ENCODE measurements at places on chromosomes 7 and 10.

DNA sequence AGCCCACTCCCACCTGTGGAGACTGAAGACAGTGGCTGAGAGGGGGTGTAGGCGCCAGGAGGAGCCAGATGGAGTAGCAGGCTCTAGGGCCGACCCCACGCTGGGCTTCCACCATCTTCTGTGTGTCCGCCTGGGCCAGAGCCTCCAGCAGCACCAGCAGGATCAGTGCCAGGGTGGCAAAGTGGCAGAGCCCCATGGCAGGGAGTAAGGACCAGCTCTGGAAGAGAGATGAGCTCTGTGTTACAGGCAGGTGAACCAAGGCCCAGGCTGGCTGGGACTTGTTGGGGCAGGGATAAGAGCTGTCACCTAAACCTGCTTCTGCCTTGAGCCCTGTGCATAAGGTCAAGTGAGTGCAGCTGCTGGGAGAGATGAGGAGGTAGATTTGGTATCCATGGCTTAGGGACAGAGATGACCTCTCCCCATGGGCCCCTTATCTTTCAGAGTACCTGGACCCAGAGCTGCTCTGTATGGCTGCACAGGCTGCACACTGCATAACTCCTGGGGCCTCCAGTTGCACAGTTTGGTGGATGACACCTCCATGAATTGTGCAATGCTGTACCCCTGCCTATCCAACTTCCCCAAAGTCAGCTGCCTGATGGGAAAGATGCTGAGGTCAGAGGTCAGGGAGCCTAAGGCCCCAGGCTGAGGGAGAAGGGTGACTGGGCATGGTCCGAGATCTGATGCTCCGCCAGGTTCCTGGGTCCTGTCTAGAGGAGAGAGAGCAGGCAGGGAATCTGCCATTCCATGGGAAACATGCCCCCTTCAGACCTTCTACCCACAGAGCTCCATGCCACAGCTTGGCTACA, 7.4 kb upstream of the SAMD8 start:
- no peak for DNase-seq

GRCh38 chr7:131525820-131526219, 30.6 kb downstream of the PODXL start:
- DNase-seq: no peak

DNA sequence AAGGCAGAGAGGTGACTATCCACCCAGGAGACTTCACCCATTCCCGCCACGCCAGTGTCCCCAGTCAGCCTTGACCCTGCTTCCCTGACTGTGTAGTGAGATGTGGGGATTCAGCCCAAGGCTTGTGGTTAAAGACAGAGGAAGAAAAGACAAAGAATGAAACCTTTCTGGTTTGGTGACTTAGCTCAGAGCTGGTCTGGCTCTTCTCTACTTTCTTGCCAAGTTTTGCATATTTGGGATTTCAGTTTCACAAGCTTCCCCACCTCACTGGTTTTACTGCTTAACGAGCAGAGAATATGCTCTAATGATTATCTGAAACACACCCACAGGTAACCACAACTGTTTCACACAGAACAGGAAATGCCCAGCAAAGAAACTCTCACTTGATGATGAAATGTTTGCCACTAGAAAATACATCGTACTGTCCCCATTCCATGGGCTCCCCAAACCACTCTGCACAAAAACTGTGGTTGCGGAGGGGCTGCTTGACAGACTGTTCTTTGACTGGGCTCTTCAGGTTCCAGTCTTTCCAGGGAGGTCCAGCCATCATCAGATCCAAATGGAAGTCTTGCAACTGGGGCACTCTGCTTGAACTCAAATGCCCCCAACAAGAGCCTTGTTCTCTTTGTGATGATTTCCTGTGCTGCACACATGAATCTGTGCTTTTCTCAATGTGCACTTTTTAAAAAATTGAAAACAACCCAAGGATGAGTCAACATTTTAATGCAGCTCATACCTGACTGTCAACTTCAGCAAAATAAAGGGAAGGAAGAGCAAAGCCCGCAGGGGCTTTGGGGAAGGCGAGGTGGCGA, 95.5 kb downstream of the CTBP2 start:
- peak; percentile 31 for DNase-seq

DNA sequence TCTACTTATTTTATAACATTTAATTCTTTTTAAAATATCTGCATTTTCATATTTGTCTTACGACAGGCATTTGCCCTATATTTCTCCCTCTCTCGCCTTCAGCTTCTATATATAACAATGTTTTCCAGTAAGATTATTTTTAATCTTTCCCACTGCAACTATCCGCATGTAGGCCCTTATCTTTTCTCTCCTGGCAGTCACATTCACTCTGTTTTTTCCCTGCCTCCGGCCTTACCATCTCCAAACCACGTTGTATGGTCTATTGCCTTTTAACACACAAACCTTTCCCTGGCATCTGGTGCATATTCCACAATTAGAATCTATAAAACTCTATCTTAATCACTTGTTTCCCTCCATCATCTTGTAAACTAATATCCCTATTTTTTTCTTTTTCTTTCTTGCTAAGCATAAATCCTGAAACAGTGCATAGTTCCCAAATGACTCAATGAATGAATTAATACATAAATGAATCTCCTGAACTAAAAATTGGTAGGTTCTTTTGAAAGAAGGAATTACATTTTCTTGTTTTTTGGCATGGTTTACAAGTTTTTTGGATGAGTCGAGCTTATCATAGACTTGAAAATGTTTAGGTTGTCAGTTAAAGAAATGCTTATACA, 173.2 kb downstream of the SEMA3A start:
- no peak for DNase-seq

GRCh38 chr10:2610946-2611345, 456.4 kb upstream of the PFKP start:
- no peak for DNase-seq

DNA sequence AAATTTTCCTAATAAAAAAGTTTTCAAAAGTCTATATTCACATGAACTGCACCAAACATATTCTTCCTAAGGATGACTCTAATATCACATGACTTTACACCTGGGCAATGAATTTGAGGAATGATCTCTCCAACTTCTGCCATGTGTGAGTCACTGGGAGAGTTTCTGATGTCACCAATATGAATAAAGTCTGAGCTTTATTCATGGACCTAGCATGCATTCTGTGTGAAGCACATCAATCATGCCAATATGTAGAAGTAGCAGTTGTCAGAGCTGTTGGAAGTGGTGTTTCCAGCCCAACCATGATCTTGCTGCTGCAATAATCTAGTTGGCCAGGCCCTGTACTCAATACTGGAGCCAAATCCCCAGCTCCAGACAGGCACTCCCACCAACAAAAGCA, 91.7 kb upstream of the IFRD1 start:
- no peak for DNase-seq

- no peak for DNase-seq
Measured at GRCh38 chr10:17756557-17757217, 4.7 kb downstream of the TMEM236 start.

DNA sequence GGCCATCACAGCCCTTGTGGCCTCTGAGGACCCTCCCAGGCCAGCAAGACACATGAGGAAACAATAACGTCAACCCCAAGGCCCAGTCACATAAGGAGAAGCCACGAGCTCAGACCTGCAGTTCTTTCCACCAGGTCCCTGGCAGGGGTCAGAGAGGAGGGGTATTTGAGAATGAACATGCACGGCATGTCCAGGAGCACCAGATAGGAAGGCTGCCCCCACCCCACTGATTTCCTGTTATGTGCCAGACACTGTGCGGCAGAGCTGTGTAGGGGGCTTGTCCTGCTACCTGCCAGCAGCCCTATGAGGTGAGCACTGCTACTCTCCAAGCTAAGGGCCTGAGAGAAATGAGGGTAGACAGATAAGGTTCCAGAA, 40.7 kb upstream of the ZMIZ1 start:
- no peak for DNase-seq

DNA sequence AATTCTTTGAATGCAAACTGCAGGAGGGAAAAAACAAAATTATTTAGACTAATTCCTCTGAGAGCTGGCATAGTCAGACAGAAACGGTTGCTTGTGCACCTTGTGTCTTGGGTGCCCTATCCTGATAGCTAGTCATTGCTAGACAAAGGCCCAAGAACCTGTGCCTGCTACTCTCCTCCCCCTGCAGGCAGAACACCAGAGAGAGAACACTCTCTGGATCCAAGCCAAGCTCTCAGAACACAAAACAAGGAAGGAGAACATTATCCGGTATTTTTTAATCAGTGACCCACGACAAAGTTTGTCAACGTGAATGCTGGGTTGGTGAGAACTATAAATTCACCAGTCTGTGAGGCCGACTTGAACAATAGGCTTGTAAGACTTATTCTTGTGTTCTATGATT, 18.8 kb upstream of the PPP1R9A start:
- DNase-seq: no peak

DNA sequence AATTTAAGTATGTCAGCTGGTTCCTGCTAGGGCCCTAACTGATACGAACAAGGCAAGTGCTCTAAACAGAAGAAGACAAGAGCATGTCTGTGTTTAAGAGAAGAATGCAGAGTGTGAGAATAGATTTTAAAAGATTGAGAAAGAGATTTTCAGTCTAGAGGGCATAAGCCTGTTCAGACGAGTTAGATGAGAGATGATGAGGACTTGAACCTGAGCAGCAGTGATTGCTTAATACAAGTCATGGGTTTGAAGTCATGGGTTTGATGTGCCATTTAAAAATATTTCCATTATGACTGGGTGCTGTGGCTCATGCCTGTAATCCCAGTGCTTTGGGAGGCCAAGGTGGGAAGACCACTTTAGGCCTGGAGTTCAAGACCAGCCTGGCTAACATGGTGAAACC, 108.9 kb upstream of the PLXDC2 start:
- no peak for DNase-seq

DNA sequence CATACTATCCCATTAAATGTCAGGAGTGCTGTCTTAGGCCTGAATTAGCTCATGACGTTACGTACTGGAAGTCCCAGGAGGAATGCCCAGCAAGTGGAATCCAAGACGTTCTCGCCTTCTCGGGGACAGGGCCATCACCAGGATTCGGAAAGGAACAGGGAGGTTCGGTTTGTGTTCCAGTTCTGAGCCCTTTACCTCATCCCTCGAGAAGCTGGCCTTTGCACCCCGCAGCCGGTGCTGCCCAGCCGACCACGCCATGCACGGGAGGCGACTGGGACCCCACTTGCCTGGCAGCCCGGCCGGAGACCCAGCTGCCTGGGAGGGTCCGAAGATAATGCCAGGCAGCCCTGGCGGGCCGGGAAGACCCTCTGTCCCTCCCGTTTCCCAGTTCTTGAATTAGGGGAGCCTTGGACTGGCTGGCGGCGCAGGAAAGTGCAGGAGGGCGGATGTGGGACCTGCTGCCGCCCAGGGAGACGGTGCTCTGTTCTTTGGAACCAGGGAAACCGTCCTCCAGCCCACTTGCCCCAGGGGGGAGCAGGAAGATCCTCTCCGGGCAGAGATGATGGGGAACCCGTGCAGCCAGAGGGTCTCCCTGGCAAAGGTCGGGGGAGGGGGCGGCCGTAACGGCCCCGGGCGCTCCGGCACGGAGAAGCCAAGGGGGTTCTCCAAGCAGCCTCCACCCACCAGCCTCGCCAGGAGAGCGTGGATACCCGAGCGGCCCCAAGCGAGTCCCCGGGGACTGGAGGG, 671 bp upstream of the CHST3 start:
- DNase-seq: no peak

GRCh38 chr7:12031638-12032037, 179.5 kb upstream of the TMEM106B start:
- DNase-seq: no peak

GRCh38 chr7:50310956-50311355, 6.4 kb downstream of the IKZF1 start:
- DNase-seq: no peak

GRCh38 chr10:59375990-59376389, 13.6 kb upstream of the FAM13C start:
- no peak for DNase-seq

DNA sequence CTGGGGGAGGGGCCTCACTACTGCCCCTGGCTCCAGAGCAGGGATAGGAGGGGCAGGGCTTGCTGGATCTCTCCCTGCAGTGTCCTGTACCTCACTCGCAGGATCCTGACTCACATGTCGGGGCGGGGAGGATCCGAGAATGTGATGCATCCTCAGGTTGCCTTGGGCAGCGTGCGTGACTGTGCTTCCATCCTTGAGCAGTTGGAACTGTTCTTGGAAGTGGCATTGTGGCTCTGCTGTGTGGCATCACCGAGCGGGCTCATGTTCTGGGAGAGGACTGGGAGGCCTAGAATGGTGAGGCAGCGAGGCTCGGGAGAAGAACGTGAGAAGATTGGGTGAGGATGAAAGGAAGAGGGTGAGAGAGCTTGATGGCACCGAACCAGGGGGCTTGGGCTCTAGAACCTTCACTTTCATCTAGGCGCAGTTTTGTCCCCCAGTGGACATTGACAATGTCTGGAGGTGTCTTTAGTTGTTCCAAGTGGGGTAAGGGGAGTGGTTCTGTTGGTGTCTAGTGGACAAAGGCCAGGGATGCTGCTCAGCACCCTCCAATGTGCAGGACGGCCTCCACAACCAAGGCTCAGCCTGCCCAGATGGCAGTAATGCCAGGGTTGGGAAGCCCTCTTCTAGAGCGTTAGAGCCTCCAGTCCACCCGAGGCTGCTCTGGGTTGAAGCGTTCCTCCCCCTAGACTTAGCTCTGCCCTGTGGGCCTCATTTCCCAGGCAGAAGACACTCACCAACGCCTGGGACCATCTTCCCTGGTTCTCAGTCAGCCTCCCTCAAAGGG, 8.4 kb downstream of the RARRES2 start:
- no peak for DNase-seq

DNA sequence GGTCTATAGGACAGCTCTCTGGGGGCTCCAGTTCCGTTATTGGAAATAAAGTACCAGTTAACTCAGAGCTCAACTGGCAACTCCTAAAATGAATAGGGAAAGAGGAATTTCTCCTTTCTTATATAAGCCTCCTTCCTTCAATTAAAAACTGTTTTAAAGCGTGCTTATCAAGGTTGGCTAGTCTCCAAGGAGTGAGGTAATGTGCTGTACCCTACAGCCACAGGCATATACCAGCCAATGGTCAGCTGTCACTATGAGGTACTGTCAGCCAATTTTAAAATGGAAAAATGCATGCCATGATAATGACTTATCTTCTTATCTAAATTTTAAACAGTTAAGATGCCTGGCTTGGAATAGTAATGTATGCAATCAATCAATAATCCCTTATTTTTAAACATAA, 76.2 kb downstream of the PLCE1 start:
- DNase-seq: no peak

DNA sequence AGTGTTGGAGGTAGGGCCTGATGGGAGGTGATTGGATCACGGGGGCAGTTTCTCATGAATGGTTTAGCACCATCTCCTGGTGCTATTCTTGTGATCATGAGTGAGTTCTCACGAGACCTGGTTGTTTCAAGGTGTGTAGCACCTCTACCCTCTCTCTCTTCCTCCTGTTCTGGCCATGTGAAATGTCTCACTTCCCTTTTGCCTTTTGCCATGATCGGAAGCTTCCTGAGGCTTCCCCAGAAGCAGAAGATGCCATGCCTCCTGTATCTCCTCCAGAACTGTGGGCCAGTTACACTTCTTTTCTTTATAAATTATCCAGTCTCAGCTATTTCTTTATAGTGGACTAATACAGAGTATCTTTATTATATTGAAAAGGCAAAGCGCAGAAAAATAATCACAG, 90.1 kb downstream of the FAM171A1 start:
- DNase-seq: no peak

- DNase-seq: peak; percentile 14
Measured at GRCh38 chr7:28957064-28957750, 923 bp downstream of the TRIL start.
